PC-9 (cell line): ENCODE measurements at places on chromosomes 11 and 22.
A peak's percentile ranks its signal among the peaks of the same experiment; 100 is the strongest.

GRCh38 chr11:8959546-8960166 lies 4.6 kb downstream of the TMEM9B start:
- DNase-seq, result peak; percentile 30

- DNase-seq, result no peak
These were observed 74.4 kb downstream of the WNT11 start for GRCh38 chr11:76131671-76132631.

DNA sequence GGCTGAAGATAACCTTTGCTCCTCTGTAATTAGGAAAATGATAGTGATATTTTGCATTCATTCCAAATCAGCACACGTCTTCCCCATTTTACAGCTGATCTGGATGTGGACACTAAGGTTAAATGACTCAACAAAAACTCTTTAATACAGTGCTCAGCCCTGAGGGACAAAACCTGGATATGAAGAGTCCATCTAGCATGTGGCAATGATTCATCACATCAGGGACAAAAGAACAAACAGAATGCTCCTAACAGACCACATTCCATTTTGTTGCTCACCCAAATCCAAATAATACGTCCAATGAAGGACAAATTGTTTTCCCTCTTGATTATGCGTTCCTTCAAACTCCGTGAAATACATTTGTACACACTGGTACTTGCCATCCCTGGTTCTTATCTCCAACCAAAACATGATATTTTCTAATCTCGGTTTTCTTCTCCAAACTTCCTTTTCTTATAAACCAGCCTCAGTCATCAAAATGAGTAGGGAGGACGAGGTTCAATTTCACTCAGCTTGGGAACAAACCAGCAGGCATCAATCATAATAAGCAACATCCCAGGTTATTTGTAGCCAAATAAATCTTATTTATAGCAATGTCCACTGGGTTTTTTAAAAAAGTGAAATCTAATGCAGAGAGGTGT lies 53.7 kb upstream of the MTMR2 start:
- no peak for DNase-seq

DNA sequence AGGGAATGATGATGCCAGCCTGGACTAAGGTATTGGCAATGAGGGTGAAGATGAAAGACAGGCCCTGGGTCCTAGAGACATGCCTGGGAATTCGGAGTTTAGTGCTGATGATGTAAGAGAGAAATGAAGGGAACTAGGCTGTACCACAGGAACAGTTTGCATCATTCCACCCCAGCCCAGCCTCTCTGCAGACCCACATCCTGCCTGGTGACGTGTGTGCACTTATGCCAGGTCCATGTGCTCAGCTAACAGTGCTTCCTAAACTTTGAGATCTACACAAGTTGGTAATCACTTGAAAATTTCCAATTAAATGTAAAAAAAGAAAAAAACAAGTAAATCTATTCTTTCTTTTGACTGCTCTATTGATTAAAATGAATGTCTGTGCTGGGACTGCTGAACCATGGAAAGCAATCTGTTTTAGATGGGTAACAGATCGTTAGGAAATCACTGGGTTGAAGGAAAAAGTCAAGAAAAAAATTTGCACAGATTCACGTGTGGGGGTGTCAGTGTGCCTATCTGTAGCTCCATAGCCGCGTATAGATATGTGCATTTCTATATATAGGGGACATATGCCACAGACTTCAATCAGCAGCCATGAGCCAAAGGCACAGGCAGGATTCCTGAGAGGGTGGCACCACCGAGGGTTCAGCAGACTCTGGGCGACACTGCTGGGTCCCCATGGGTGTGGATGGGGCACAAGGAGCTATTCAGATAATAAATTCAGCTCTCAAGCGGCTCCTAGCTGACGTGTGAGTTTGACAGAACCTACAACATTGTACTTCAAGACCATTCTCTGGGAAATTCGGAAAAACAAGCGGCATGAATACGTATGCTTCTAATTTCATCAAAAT lies 131.1 kb upstream of the OPCML start:
- no peak for DNase-seq

GRCh38 chr11:3046641-3047040 lies 10.6 kb downstream of the CARS1 start:
- no peak for DNase-seq

- no peak for DNase-seq
These were observed 1.0 kb upstream of the CHRM1 start for GRCh38 chr11:62922189-62922589.

DNA sequence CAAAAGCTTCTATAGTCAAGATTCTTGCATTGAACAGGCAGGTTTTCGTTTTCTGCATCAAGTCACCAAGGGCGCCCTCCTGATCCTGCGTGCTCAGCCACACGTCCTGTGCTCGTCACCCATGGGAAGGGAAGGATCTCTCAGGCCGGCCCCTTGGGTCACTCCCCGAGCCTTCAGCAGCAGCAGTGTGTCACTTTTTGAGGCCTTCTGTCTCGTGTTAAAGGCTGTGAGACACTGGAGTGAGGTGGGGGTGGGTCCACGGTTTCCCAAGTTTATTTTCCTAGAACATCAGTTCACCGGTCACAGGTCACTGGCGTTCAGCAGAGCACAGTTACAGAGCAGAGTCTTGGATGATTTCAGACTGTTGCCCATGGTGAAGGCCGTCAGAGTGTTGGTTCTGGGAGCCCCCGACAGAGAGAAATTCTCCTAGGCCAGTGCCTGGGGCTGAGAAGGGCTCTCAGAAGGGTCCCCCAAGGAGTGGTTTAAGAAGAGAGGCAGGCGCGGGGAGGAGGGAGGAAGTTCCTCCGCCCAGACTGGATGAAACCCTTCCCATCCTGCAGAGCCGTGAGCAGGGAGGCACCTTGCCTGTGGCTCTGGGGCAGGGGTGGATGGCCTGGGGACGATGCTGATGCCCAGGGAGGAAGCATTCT lies 13.5 kb upstream of the ADORA2A start:
- no peak for DNase-seq

DNA sequence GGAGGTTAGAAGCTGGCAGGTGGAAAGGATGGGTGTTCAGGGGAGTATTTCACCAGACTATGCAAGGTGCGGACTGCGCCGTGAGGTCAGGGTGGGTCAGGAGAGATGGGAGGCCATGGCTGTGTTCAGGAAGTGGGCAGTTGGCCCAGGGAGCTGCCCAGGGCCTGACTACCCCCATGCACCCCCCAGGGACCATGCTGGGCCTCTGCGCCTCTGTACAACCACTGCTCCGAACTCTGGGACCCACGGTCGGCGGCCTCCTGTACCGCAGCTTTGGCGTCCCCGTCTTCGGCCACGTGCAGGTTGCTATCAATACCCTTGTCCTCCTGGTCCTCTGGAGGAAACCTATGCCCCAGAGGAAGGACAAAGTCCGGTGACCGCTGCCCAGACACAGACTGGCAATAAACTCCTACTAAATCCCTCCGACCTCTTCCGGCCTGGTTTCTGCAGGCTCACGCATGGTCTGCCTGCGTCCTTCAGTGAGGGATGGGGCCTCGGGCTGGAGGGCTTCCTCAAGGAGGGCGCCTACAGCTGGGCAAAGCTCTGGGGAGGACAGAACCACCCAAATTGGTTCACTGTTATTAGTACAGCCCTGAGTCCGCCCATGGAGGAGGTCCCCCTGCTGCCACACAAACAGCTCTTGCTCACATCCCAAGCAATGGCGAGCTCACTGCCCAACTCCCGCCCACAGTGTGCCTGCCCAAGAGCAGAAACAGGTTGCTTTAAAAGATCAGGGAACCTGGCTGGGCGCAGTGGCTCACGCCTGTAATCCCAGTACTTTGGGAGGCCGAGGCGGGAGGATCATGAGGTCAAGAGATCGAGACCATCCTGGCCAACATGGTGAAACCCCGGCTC lies 4.2 kb downstream of the PHLDA2 start:
- DNase-seq, result no peak
